ENCODE measurements at places on chromosomes 1 and 21.

DNA sequence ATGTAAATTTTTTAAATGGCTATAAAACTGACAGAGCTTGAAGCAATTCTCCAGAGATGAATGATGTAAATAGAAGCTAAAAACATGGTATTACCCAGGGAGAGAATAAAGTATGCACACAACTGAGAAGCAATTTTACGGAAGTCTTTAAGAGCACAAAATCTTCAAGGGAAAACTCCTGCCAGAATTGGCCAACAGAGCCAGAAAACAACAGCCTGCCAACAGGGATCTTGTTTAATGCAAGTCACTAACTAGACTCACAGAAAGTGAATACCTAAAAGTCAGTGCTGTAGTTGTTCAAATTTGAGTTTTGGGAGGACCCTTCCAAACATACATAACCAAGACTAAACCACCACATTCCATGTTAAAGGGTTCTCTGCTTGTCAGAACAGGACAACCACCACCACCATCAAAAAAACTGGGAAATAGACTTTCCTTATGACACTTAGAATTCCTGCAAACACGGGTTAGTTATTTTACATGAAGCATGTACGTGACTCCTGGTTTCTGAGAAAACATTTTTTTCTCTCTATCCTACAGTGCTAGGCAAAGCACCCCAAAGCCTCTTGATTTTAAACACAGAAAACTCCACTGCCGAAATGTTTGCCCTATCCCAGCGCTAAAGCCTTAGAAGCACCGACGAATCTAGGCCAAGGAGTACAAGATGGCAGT, 1.6 kb downstream of the EPS15 start:
- DNase-seq = no peak

DNA sequence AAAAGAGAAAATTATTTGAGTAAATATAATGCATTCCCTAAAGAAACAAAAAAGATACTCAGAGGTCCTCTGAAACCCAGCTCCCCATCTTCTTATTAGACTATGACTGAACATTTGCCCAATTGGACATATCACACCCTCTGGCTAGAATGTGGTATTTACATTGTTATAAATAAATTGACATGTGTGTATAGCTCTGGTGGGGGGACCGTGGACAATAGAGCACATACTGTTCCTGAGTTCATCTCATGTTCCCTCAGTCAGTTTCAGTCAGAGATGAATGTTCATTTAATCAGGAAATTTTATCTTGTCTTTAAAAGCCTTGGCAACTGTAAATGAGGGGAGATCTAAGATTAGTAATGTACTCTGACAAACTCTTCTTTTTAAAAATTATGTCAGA, 459.3 kb upstream of the ADAMTS5 start:
- DNase-seq = no peak

- no peak for DNase-seq
Measured at GRCh38 chr1:213089924-213090677, 39.1 kb downstream of the RPS6KC1 start.

- DNase-seq = peak; percentile 9
Measured at GRCh38 chr1:159188375-159188788, 16.3 kb upstream of the ACKR1 start.

- no peak for DNase-seq
Measured at GRCh38 chr1:91552091-91552490, 51.4 kb downstream of the CDC7 start.

DNA sequence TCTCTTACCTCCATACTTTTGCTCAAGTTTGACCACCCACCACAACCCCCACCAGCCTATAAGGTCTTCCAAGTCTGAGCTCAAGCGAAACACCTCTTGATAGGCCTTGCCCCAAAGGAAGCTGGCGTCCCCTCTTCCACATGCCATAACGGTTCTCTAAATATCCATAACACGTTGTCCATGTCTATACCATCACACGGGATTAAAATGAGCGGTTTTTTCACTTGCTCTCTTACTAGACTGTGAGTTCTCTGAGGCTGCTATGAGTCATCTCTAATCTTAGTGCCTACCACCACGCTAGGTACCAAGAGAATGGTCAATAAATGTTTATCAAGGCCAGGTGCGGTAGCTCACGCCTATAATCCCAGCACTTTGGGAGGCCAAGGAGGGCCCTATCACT, 41.0 kb downstream of the WASF2 start:
- DNase-seq = no peak

DNA sequence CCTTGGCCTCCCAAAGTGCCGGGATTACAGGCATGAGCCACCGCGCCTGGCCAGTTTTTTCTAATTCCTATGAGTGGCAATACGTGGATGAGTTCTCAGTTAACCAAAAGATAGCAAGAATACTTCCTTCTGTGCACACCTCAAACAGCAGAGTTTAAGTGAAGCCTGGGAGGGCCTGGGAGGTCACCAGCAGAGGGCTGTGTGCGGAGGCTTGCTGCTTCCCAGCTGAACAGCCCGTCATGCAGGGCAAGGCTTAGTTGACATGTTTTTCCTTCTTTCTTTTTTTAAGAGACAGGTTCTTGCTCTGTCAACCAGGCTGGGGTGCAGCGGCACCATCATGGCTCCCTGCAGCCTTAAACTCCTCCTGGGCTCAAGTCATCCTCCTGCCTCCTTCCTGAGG, 17.8 kb downstream of the GNG4 start:
- DNase-seq = no peak

DNA sequence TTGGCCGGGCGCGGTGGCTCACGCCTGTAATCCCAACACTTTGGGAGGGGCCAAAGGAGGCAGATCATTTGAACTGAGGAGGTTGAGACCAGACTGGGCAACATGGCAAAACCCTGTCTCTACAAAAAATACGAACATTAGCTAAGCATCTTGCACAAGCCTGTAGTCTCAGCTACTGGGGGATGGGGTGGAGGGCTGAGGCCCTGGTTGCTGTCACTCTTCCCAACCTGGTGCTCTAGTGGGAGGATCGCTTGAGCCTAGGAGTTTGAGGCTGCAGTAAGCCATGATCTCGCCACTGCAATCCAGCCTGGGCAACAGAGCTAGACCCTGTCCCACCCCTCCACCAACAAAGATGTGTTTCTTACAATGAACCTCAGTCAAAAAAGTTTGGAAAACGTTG, 2.8 kb downstream of the PHGDH start:
- DNase-seq = no peak

Data from CD4-positive, alpha-beta T cell treated with Interleukin-21 for 1 hour (primary cell).